GM13977 (cell line): ENCODE measurements at places on chromosomes 5 and 9.

- DNase-seq, result no peak
Measured at GRCh38 chr5:125683669-125684068, 739.5 kb upstream of the GRAMD2B start.

DNA sequence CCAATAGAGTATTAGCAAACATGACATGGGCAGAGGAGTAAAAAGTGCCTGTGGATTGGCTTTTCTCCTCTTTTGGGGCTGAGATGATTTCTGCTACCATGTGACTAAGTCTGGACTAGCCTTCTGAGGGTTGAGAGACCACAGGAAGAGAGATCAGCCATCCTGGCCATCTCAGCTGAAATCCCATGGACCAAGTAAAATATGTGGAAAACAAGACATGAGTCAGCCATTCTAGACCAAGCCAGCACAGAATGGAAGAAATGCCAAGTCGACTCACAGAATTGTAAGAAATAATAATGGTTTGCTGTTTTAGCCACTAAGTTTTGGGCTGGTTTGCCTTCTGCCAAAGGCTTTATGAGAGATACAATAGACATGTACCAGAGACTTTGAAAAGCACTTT is 377.8 kb downstream of the CHSY3 start:
- DNase-seq, result no peak

GRCh38 chr9:31394015-31394473 is 990.4 kb upstream of the ACO1 start:
- peak; percentile 42 for DNase-seq

DNA sequence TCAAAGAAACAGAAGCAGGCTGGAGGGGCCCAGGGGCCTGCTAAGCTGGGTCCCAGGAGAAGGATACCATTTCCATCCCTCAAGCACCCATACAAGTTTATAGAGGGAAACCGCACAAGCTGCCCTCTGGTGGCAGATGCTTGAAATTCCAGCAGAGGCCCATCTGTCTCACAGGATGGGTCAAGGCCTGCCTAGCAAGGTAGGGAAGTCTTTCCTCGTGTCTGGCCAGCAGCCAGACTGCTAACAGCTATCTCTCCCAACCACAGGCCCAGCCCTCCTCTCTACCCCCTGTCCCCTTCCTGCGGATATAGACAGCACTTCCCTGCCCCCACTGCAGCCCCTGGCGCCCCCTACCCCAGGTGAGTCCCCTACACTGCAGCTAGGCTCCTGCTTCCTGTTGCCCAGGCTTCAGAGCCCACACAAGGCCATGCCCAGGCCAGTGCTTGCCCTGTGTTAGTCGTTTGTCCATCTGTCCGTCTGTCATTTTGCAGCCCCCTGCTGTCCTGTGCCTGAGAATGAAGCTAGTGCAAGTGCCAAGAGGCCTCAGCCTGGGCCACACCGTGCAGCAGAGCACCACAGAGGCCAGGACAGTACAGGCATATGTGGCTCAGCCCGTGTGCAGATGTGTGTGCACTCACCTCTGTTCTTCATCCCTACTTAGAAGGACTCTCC is 26.2 kb downstream of the TCF7 start:
- peak; percentile 66 for DNase-seq

DNA sequence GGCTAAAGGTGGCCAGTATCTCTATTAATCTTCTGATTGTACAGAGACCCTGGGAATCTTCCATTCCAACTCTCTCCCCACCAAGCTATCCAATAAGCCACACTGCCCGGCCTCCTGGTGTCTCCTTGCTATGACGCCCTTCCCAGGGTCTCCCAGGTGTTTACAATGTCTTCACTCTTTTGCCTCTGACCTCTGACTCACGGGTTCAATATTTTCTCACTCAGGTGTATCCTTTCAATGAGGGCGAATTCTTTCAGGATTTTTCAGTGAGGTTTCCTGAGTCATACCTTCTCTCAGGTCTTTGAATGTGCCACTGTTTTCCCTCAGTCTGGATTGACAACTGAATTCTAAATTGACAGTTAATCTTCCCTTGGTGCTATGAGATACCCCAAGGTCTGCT is 53.7 kb upstream of the IRX4 start:
- no peak for DNase-seq

DNA sequence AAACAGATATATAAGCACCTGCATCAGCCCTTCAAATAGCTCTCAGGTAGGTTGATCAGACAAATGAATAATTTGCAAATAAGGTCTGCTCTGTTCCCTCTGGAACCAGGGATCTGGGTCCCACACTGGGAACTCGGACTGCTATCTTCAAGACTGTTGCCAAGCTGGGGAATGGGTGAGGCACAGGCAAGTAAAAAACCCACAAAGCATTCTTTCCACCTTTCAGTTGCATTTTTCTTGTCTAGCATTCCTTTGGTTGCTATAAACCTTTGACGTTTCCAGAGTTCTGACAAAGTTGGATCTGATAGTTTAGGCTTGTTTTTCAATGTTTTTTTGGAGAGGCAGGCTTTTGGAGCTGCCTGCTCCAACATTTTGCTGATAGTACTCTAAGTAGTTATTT is 20.1 kb downstream of the FBXL17 start:
- no peak for DNase-seq

DNA sequence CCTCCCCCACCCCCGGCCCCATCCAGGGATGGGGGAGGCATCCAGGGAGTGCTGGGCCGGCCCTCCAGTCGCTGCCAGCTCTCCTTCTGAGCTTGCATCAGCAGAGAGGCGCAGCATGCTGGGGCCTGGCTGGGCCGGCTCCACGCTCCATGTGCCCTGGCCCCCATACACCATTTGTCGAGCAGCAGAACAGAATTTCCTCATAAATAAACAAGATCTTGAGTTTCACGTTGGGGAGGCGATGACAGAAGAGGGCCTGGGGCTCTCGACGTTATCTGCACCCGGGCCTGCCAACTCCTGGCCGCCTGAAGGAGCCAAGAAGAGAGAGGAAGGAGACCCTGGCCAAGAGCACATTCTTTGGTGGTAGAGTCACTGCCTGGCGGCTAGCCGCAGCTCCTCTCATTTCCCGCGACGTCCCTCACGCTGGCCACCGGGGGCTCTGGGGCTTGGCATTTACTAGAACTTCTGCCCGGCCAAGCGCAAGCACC is 177.0 kb downstream of the FGF18 start:
- no peak for DNase-seq
